Fibroblast of skin of right biceps (primary cell): ENCODE measurements at places on chromosomes 7 and 10.
A peak's percentile ranks its signal among the peaks of the same experiment; 100 is the strongest.

DNA sequence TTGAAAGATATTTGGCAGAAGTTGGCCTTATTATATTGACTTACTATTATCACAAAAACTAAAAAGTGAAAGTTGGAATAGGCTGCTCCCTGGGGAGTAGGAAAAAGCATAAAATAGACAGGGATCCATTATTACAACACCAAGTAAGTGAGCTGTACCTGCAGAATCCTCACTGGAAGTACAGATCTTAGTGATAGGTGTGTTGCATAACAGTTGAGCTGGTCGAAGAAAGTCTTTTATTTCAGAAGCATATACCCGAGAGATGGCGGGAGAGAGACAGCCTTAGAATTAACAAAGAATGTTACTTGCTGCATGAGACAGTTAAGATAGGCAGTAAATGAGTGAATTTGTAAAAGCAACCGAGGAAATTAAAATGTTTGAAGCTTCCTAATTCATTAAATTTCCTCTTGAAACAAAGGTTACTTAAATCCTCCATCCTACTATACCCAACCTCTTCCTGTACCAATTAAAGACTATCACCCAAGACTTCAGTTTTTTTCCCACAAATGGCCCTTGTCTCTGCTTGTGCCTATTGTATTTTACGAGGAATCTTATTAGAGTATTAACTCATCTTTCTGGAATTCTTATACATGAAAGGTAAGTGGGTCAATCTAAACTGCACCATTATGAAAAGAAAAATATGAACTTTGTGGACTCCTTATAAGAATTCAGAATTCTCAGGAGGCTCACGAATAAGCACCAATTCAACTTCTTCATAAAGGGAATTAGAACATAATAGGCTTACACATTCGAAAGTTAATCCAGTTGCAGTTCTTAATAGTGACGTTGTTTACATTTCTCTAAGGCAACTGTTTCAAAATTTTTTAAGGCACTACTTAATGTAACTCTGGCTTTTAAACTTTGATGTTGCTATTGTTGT lies 56.2 kb downstream of the CREM start:
- DNase-seq: no peak

DNA sequence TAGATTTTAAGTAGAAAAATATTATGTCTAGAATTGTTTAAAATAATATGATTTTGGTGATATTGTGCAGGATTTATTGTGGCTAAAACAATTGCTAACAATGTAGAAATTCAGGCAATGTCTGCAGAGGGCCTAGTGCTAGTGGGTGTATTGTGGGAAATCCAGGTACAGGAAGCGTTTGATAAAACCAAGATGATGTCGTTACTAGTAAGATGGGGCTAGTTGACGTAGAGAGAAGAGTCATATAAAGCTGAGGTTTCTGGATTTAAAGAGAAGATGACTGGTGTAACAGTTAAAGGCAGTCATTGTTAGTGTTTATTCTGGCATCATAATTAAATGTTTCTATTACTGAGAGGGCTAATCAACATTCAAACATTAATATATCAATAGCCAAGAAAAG lies 43.5 kb downstream of the ADK start:
- peak; percentile 52 for DNase-seq

DNA sequence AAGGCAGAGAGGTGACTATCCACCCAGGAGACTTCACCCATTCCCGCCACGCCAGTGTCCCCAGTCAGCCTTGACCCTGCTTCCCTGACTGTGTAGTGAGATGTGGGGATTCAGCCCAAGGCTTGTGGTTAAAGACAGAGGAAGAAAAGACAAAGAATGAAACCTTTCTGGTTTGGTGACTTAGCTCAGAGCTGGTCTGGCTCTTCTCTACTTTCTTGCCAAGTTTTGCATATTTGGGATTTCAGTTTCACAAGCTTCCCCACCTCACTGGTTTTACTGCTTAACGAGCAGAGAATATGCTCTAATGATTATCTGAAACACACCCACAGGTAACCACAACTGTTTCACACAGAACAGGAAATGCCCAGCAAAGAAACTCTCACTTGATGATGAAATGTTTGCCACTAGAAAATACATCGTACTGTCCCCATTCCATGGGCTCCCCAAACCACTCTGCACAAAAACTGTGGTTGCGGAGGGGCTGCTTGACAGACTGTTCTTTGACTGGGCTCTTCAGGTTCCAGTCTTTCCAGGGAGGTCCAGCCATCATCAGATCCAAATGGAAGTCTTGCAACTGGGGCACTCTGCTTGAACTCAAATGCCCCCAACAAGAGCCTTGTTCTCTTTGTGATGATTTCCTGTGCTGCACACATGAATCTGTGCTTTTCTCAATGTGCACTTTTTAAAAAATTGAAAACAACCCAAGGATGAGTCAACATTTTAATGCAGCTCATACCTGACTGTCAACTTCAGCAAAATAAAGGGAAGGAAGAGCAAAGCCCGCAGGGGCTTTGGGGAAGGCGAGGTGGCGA lies 95.5 kb downstream of the CTBP2 start:
- DNase-seq: peak; percentile 80

DNA sequence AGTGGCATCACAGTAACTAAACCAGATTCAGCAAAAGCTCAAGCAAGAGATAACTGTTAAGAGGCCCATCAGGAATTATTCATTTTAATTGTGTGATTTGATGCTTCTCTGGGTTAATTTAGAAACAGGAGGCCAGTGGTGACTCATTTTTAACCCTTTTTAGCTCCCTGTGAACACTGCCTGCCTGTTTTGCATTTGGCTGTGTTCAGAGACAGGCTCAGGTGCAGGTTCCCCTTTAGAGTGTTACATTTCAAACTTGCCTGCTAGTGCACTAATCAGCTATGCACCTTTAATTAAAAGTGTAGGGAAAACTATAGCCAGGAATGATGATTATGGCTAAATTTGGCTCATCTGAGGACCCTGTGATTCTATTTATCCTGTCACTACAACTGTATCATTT lies 6.5 kb downstream of the STAMBPL1 start:
- DNase-seq: no peak

GRCh38 chr10:74067373-74068352 lies 69.7 kb downstream of the VCL start:
- peak; percentile 50 for DNase-seq

DNA sequence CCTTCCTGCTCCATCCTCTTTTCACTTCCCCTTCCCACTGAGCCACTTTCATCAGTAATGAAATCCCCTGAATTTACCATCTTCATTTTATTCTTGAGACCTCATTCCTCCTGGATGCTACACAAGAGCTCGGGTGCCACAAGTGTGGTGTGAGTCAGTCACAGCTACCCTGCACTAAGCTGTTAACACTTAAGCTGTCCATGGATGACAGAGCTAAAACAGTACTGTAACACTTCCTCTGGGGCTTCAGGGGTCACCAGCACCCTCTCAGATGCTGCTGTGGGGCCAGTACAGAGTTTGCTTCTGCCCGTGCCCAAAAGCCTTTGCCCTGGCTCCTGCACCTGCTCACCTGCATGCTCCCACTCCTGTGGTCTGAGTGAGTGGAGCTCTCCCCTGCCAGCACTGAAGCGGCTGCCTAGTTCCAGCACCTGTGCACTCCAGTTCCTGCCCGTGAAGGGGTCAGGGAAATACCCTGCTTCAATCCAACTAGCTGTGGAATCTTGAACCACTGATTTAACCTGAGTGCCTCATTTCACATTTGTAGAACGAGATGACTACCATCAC lies 71.9 kb downstream of the POT1 start:
- DNase-seq: no peak

DNA sequence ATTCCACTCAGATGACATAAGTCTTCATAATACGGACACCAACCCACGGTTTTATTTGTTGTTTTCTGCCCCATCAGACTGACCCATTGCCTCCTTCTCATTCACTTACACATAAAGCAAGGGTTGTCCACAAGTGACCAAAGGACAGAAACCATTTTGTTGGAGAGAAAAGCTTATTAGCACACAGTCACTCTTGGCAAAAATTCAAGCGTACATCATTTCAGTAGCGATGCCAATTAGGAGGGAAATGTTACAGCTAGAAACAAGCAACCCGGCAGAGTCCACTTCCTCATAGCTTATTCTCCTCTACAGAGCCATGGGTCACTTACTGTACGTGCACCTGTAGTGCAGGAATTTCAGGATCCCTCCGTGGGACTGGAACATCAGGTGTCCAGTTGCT lies 23.0 kb downstream of the ABLIM1 start:
- peak; percentile 15 for DNase-seq

GRCh38 chr7:106623853-106624252 lies 37.1 kb downstream of the CCDC71L start:
- peak; percentile 93 for DNase-seq

- DNase-seq: no peak
These were observed 88.6 kb upstream of the MACROH2A2 start for GRCh38 chr10:69963835-69964710.
